ENCODE measurements at places on chromosomes 3 and 15. TPM values are rescaled to one million over a fixed set of nuclear protein-coding genes. Genes with fewer than 3 reads are reported as not detected.
A peak's percentile ranks its signal among the peaks of the same experiment; 100 is the strongest.

The CHMP2B gene
- total RNA-seq = 40.0 TPM

GRCh38 chr3:108677811-108678210 is 79.4 kb downstream of the RETNLB start:
- no peak for DNase-seq

GRCh38 chr3:187040516-187041361 is 98.6 kb downstream of the RPL39L start:
- peak; percentile 45 for DNase-seq

GRCh38 chr3:31132132-31132769 is 237.8 kb upstream of the GADL1 start:
- DNase-seq = peak; percentile 45

DNA sequence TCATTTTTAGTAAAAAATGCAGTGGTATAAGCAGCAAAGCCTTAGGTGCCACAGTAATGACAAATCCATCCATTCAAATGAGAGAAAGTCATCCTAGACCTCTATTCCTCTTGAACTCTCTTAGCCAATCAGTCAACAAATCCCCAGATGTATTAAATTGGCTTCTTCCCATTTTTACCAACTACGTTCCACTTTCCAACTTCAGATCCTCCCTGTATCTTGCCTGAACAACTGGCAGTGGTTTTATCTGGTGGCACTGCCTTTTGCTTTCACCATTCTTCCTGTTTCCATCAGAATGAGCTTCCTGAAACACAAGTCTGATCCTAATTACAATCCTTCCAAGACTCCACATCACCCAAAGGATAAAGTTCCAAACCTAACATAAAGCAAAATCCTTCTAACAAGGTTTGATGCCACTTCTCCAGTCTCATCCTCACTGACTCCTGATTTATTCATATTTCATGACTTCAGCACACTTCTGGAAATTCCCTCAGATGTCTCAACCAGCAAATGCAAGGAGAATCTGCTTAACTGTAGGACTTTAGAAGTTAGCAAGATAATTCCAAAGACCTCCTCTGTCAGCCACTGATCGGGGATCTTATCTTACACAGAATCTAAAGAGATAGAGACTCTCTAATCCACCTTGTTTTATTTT is 69.8 kb upstream of the SLC4A7 start:
- no peak for DNase-seq

- DNase-seq = no peak
Observed at GRCh38 chr3:133505813-133506212, 67.7 kb upstream of the CDV3 start.

DNA sequence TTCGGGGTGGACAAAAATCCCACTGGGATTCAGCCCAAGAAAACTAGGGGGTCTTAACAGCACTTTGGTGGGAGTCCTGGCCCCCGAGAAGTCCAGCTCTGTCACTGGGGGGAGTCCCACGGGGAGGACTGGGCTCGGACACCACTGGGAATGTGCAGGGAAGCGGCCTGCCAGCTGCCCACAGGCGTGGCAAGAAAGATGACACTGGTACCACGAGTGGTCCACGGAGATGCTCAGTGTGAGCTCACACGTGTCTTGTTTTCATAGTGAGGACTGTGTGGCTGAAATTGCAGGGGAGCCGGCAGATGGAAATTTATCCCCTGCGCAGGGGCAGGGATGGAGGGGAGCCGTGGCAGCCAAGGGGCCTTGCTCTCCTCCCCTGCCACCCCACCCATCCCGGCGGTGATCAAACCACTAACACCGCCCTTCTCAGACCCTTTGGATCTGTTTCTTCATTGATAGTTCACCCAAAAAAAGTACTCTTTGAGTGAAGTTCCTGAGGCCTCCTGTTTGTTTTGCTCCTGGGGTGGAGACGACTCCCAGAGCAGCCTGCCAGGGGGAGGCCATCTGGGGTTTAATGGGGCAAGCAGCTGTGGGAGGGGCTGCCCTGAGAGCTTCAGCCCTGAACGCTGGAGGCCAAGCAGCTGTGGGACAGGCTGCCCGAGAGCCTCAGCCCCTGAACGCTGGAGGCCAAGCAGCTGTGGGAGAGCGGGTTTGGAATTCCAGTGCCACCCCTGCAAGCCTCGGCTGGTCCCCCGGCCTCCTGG is 130.9 kb downstream of the LRRK1 start:
- no peak for DNase-seq

- no peak for DNase-seq
Observed at GRCh38 chr15:23564821-23565394, 566 bp upstream of the MKRN3 start.

The THBS1 gene
- total RNA-seq = 7,869 TPM

- no peak for DNase-seq
Observed at GRCh38 chr15:34754171-34754601, 612 bp downstream of the GJD2 start.

GRCh38 chr3:15647611-15648167 is 46.1 kb downstream of the BTD start:
- DNase-seq = peak; percentile 87

The CYP1A2 gene
- total RNA-seq = not detected

The NANOGP8 gene
- not detected for total RNA-seq

The TMEM89 gene
- 0.25 TPM for total RNA-seq

The CRYGS gene
- 0.63 TPM for total RNA-seq

- peak; percentile 65 for DNase-seq
Observed at GRCh38 chr3:111521891-111522290, 20.1 kb upstream of the CD96 start.

DNA sequence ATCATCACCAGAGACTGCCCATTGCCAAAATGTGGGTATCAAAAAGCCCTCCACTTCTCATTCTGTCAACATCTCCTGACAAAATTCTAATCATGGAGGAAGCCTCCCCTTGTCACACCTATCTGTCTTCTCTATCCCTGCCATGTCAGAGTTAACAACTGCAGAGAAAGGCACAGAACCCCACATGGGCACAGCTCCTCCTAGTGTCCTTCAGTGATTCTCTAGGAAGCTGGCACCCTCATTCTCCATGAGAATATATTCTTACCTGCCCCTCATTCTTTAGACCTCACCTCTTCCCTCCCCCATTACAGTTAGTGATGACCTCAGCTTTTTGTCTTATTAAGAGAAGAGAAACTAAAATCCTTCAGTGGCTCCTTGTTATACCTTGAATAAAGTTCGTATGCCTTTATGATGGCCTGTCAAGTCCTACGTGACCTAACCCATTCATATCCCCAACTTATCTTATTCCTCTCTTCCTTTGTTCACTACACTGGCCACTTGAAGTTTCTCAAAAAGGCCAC is 44.6 kb downstream of the NME9 start:
- DNase-seq = no peak

DNA sequence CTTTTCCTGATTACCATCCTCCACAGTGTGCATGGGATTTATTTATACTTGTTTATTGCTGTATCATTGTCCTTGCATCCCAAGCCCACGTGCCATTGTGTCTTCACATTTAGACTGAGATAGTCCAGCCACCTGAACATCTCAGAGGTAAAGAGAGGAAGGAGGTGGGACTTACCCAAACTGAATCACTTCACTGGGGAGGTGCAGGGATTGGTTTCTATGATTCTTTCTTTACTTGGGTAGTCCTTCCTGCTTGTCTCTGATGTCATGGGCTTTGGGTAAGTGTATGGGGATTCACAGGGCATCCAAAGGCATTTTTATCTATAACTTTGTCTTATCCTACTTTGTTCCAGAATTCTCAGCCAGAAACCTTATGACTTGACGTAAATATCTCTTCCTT is 141.5 kb upstream of the UMPS start:
- DNase-seq = no peak

The PYGO1 gene
- 8.7 TPM for total RNA-seq

The C3orf49 gene
- total RNA-seq = not detected

The ZNF620 gene
- total RNA-seq = 0.57 TPM

GRCh38 chr15:55289746-55290527 is at the start of gene RAB27A:
Gene RAB27A, minus strand, starts transcription at chr15:55289813. Its CDS starts 54,879 bp downstream, at chr15:55234934.
- peak; percentile 49 for DNase-seq

DNA sequence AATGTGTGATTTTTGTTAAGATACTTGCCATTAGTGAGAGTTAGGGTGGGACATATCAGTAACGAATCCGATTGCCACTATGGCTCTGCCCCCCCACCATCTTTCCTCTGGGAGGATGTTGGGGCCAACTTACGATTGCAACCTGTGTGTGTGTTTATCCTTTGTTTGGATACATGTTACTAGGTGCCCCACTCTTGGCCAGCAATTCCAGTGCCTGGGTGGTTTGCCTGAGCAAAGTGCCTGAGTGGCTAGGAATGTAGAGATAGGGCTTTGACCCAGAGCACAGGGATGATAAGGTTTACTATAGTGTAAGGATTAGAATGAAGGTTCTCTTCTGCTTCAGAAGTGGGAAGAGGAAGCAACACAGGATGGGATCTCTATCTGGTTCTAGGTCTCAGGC is 231.8 kb downstream of the TP63 start:
- no peak for DNase-seq

The MORC1 gene
- not detected for total RNA-seq

- no peak for DNase-seq
Observed at GRCh38 chr15:61038387-61038786, 190.7 kb downstream of the RORA start.

GRCh38 chr3:188316723-188317070 is 162.7 kb downstream of the LPP start:
- DNase-seq = peak; percentile 18

The MITF gene
- total RNA-seq = 27.2 TPM

GRCh38 chr15:76312540-76313174 is 1.4 kb upstream of the ETFA start:
- peak; percentile 72 for DNase-seq

DNA sequence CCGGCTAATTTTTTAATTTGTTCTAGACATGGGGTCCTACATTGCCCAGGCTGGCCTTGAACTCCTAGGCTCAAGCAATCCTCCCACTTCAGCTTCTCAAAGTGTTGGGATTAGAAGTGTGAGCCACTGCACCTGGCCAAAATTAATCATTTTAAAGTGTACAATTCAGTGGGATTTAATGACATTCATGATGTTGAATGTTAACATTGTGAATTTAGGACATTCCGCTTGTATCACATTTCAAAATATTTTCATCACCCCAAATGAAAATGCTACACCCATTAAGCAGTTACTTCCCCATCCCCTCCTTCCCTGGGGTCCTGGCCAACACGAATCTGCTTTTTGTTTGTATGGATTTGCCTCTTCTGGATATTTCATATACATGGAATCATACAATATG is 62.1 kb upstream of the CGNL1 start:
- no peak for DNase-seq

DNA sequence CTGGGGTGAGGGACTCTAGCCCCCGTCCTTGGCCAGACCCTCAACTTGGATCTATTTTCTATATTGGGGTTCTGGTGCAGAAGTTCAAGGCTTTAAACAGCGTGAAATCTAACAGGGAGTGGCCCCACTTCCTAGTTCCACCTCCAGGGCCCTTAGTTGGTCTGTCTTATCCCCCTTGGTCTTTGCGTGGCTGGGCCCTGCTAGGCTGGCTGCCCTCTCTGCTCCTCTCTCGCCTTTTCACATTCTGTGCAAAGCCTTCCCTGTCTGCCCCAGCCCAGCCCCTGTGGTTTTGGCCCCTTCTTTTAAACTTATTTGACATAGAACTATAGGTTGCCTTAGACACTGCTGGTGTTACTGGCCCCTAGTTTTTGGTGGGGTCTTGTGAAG is 5.6 kb downstream of the PPCDC start:
- no peak for DNase-seq

DNA sequence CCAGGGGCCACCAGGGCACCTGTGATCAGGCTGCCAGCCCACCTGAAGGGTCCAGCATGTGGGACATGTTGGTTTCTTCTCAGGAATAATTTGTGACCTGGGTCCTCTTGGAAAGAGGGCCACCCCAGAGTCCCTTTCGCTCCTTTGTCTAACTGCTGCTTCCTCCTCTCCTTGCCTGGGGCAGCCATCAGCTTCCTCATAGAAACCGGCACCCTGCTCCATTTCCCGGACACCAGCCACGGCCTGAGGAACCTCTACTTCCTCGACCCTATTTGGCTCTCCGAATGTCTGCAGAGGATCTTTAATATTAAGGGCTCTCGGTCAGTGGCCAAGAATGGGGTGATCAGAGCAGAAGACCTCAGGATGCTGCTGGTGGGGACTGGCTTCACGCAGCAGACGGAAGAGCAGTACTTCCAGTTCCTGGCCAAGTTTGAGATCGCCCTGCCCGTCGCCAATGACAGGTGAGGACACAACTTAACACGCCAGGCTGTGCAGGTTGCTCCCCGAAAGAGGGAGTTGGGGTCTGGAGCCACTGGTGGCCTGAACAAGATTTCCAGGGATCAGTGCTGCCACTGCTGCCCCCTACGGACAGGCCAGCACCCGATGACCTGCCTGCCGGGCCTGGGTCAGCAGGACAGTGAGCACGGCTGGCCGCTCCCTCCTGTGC is 109.7 kb downstream of the LRRK1 start:
- no peak for DNase-seq

- DNase-seq = no peak
Observed at GRCh38 chr3:66443118-66443803, 57.6 kb downstream of the LRIG1 start.

DNA sequence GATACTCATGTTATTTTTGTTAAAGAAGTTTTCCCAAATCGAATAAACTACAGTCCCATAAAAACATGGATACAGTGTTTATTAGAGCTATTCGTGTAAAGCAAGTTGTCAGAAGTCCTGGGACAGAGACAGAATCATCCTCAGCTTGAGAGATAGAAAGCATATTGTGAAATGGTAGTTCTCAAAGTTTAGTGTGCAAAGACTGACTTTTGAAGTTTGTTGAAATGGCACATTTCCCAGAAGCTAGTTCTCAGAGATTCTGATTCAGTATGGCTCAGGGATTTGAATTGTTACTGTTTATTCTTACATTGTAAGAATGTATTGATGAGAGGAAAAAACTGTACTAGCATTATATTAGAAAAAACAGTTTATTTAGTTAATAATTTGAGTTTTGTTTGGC is 22.1 kb downstream of the GABRR3 start:
- peak; percentile 1 for DNase-seq

DNA sequence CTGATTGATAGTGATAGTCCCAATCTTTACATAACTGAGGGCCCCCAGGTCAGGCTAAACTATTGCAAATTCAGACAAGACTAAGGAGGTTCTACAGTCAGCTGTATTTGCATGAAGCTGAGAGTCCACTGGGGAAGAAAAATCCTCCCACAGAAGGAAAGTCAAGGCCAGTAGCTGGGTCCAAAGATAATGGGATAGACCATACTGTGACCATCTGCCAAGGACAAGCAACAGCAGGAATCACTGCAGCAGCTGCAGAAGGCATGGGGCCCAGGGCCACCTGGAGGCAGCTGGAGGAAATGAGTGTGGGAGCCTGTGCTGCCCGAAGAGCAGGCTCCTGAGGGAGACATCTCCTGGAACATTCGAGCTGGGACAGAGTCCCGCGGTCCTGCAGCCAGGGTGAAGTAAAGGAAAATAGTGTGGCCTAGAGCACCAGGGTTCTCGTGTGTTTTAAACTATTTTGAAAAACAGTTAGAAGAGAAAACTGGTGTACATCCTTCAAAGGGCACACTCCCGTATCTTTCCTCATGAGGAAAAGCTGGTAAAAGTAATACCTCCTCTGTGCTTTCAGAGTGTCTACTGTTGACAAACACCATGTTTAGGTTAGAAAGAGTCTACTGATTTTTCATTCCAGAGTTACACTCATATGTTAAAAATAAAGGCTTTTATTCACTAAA is 13.2 kb upstream of the TMEM212 start:
- DNase-seq = peak; percentile 69

GRCh38 chr3:161284989-161285388 is 63.9 kb downstream of the NMD3 start:
- no peak for DNase-seq
